ENCODE measurements at places on chromosomes 5 and 9.
A peak's percentile ranks its signal among the peaks of the same experiment; 100 is the strongest.

- no peak for DNase-seq
Observed at GRCh38 chr9:38205279-38205678, 136.3 kb upstream of the SHB start.

- peak; percentile 71 for DNase-seq
Observed at GRCh38 chr5:179623906-179624741, 653 bp upstream of the HNRNPH1 start.

GRCh38 chr5:97046270-97046982 is 96.0 kb downstream of the LIX1 start:
- DNase-seq: no peak

DNA sequence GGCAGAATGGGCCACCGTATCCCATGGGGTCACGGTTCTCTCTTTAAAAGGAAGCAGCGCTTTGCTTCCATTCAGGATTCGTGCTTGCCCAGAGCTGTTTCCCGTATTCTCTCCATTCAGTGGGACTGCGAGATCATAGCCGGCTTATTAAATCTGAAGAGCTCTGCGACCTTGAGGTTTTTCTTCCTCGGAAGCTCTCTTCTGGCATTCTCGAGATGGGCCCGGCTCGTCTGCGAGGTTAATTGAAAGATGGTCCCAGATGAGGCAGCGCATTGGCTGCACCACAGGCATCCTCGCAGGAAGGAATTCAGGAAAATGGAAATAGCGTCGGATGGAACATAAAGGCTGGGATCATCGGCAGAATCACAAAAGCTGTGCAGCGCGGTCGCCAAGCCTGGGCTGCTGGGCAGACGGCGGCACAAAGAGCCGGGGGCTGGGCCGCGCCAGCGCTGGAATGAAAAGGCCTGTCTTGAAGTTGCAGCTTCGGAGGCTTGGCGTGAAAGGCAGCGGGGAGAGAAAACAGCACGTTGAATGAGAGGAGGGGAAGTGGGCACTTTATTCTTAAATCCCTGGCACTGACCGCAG is 236.2 kb downstream of the IRX2 start:
- no peak for DNase-seq

DNA sequence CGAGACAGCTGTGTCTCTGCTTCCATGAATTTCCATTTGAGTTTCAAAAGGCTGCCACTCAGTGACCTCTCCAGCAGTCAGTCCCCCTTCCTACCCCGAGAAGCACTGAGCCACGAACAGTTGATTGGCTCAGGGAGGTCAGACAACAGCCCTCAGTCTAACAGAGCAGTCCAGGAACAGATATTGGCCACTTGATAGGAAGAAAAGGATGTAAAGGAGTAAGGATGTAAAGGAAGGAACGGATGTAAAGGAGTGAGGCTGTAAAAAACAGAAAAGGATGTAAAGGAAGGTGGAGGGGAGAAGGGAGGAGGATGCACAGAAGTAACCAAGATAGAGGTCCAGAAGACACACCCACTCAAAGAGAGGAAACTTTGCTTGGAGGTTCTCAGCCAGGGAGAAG is 3.2 kb upstream of the NR4A3 start:
- no peak for DNase-seq
